MG63 (cell line): ENCODE measurements at places on chromosomes 16 and 17. TPM values are rescaled to one million over a fixed set of nuclear protein-coding genes. Genes with fewer than 3 reads are reported as not detected.
A peak's percentile ranks its signal among the peaks of the same experiment; 100 is the strongest.

Gene TP53TG3C
- 1.1 TPM in 1 of 2 replicates, not detected in the other for total RNA-seq

Gene SDK2
- total RNA-seq, result 0.33 TPM in 1 of 2 replicates, not detected in the other

GRCh38 chr16:85141491-85142128 is 29.3 kb upstream of the CIBAR2 start:
- no peak for DNase-seq

- DNase-seq, result no peak
Observed at GRCh38 chr16:10490141-10490540, 90.3 kb downstream of the EMP2 start.

DNA sequence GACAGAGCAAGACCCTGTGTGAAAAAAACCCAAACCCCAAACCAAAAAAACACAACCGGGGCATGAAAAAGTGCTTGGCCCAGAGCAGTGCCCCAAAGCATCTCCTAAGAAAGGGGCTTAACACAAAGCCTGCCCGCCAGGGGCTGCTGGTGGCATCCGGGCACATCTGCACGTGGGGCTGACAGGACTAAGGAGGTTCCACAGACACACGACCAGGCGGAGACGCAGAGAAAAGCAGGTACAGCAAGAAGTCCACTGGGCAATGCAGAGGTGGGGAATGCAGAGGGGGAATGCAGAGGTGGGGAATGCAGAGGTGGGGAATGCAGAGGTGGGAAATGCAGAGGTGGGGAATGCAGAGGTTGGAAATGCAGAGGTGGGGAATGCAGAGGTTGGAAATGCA is 109.2 kb downstream of the ZNF778 start:
- DNase-seq, result no peak

DNA sequence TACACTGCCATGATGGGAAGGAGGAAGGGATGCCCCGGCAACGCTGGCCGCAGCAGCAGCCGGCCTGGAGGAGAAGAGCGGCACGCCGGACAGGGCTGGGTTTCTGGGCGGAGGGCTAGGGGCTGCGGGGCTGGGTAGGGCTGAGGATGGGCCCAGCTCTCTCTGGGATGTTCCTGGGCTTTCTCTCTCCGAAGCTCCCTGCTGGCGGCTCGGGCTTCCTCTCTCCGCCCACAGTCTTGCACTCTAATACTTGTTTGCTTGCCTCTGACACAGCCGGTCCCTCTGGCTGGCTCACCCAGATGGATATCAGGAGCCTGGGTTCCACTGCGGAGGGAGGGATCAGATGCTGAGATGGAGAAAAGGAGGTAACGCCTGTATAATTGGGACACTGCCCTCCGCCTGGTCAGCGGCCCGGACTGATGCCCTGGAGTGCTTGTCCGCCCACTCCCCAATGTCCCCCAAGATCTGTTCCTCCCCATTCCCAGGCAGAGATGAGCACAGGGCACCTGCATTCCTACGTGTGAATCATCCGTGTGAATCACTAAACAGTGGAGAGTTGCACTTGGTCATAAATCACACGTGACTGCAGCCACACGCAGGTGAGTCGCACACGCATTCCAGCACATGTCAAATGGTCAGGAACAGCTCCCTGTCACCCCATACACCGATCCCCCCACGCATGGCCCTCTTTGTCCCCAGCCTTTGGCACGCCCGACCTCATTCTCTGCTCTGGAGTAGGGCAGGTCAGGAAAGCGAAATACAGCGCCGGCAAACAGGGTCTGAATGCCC is at the start of gene ALOXE3:
Gene ALOXE3 (minus strand): TSS at position 535 of the 789 bp plus-strand sequence. CDS start 524 bp downstream, at position 11.
- peak; percentile 66 for DNase-seq

DNA sequence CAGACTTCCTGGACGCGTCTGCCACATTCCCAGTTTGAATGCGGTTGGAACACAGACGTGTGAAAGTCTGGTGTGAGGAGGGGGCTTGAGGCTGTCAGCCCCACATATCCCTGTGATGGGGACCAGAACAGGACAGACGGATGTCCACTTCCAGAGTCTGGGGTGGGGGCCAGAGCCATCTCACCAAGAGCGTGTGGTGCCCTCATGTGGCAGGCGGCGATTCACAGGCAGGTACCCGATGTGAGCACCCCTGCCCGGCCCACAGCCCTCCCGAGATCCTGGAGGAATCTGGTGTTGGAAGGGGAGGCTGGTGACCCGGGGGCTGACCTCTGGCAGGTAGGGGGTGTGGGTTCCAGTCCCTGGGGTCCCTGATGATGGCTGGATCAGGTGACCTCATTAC is 51.5 kb downstream of the ENGASE start:
- DNase-seq, result no peak
